DMS153 (cell line): ENCODE measurements at places on chromosomes 3 and 15.

DNA sequence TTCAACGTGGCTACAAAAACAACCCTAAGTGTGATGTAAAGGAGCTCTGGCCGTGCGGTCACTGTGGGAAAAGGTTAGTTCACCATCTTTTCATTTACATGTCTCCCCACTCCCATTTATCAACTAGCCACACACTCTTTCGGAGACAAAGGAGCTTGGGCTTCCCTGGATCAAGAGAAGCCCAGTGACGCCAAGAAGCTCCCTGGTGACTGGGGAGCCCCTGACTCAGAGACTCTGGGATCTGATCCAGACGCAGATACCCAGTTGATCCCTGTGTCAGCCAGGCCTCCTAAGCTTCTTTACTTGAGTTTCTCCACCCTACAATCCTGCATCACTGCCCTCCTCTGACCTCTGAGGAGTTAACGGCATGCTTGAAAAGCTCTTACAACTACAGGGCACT, 43.9 kb downstream of the HEG1 start:
- no peak for DNase-seq

GRCh38 chr3:8556473-8556869, 54.8 kb downstream of the LMCD1 start:
- no peak for DNase-seq

DNA sequence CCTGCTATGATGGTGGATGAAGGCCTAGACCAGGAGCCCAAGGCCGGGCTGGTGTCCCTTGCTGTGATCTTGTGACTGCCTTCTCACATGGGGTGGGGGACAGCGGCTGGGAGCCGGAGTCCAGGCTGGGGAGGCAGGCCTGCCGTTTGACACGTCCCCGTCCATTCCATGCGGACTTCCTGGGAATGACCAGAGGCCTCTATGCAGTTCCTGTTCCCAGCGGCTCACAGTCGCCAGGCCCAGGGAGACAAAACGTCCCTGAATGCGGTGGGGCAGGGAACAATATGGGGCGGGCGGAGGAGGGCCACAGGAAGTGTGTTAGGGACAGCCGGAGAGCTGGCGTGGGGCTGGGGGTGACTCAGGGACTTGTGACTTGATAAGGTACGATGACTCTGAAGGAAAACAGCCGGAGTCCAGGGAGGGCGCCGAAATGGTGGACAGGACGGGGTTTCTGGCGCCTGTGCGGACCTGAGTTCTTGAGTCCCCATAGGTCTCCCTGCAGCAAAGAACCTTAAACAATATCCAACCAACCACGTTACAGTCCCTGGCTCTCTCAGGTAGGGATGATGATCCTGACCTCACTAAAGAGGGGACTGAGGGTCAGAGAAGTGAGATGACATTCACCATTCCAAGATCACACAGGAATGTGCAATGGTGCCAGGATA, 40.5 kb upstream of the SMAD6 start:
- DNase-seq, result no peak

DNA sequence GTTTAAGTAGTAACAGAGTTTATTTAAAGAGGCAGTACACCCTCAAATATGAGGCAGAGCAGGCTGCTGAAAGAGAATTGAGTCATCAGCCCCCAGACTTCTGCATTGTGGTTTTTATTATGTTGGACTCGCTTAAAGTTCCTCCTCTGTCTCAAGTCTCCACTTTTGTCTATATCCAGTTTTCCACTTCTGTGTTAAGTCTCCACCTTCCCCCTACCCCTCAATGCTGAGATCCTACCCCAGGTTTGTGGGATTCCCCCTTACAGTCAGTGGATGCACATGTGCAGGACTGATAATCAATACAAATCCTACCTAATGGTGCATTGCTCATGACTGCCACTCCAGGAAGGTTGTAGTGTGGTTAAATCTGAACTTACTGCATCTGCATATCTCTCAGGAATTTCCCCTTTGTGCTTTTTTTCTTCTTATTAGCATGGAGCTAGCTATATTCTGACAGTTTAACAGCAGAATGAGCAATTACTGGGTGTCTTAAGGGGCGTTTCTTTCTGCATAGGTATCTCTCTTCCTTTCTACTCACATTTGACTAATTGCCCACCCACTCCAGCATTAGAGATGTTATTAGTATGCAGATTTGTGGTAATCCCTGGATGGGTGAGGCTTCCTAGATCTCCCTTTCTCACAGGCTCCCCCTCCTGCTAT, 11.9 kb upstream of the CD200R1L start:
- DNase-seq, result no peak

GRCh38 chr3:28916713-28917499, 364.0 kb upstream of the RBMS3 start:
- no peak for DNase-seq

DNA sequence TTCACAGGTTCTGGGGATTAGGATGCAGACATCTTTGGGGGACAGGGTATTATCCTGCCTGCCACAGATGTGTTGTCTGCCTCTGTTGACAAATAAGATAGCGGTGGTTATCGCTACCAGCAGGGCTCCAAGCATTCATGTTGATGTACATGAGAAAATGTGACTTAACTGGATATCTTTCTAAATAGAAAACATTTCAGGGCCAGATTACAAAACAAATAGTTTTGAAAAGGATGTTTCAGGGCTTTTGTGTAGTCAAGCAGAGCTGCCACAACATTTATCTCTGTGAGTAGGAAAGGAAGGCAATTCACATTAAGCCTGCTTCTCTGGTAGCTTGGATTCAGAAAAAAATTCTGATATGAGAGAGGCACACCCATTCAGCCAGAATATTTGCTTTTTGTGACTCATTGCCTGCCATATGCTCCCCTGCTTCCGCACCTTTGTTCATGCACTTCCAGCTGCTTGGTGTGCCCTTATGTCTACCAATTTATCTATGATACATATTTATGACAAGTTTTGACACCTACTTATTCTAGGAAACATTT, 22.8 kb downstream of the PLS1 start:
- peak; percentile 92 for DNase-seq

DNA sequence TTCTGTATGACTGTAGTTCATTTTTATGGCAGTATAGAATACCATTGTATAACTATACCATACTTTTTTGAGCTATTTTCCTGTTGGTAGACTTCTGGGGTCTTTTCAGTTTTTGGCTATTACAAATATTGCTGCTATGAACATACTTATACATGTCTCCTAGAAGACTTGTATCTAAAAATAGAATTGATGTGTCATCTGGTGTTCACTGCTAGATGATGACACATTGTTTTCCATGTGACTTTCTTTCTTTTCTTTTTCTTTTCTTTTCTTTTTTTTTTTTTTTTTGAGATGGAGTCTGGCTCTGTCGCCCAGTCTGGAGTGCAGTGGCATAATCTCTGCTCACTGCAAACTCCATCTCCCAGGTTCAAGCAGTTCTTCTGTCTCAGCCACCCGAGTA, 69.8 kb downstream of the SH3GL3 start:
- DNase-seq, result no peak

DNA sequence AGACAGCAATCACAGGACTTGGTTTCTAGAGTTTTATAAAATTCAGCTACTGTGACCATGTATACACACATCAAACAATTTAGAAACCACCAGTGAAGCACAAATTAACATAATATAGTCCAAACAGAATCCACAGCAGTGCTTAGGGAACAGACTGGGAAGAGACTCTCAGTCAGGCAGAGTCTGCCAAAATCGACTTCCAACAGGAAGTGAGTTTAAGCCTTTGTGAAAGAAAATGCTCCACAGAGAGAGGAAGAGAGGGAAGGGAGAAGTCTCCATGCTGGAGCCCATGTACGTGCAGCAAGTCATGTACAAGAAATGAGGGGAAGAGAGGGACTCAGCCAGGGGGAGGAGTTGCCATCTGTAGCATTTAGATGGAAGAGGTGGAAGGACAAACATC, 172.6 kb downstream of the IL5RA start:
- DNase-seq, result no peak

- DNase-seq, result no peak
Observed at GRCh38 chr15:42270551-42270950, 2.5 kb upstream of the GANC start.

DNA sequence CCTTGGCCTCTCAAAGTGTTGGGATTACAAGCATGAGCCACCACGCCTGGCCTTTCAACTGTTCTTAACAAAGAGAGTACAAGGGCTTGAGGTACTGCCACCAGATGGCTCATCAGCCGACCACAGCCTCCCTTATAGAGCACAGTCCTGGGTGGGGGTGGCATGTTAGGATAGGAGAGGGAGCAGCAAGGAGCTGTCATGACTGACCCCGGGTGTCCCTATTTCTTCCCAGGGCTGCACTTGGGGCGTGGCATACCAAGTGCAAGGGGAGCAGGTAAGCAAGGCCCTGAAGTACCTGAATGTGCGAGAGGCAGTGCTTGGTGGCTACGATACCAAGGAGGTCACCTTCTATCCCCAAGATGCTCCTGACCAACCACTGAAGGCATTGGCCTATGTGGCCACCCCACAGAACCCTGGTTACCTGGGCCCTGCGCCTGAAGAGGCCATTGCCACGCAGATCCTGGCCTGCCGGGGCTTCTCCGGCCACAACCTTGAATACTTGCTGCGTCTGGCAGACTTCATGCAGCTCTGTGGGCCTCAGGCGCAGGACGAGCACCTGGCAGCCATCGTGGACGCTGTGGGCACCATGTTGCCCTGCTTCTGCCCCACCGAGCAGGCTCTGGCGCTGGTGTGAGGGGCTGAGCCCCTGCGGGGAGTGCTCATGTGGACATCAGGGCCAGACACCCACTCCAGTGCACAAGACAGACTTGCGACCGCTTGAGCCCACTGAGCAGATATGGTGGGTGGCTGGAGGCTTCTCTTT, 2.1 kb downstream of the CHAC1 start:
- DNase-seq, result no peak

DNA sequence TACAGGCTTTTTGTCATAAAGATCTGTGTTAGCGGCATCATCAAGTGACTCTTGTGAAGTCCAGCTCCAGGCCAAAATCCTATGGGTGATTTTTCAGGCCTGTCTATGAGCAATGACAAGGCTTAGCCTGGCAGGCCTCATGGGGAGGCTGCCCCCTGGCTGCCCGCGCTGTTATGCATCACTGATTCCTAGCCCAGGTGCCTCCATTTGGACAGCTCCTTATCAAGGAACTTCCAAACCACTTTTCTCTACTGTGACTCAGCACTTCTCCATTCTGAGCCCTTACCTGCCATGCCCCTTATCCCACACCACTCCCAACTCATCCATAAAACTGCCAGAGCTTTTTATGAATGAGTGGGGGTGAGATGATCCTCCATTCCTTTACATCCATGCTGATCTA, 91.5 kb upstream of the C3orf80 start:
- no peak for DNase-seq

- DNase-seq, result no peak
Observed at GRCh38 chr3:197149528-197149927, 119.9 kb upstream of the MELTF start.

DNA sequence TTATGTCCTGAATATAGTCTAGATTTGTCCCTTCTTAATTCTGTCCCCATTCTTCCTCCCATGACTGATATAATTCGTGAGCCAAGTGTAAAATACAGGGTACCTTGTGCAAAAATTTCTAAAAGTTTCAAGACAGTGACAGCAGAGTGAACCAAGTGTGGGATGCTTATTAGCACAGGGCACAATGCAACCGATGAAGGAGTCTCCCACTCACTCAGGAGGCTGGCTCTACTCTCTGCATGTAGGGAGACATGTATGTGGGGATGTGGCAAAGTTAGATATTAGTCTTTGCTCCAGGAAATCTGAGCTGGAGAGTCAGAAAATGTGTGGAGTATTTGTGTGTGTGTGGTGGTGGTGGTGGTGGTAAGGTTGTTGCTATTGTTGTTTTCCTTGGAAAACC, 305.9 kb downstream of the CHL1 start:
- DNase-seq, result no peak

DNA sequence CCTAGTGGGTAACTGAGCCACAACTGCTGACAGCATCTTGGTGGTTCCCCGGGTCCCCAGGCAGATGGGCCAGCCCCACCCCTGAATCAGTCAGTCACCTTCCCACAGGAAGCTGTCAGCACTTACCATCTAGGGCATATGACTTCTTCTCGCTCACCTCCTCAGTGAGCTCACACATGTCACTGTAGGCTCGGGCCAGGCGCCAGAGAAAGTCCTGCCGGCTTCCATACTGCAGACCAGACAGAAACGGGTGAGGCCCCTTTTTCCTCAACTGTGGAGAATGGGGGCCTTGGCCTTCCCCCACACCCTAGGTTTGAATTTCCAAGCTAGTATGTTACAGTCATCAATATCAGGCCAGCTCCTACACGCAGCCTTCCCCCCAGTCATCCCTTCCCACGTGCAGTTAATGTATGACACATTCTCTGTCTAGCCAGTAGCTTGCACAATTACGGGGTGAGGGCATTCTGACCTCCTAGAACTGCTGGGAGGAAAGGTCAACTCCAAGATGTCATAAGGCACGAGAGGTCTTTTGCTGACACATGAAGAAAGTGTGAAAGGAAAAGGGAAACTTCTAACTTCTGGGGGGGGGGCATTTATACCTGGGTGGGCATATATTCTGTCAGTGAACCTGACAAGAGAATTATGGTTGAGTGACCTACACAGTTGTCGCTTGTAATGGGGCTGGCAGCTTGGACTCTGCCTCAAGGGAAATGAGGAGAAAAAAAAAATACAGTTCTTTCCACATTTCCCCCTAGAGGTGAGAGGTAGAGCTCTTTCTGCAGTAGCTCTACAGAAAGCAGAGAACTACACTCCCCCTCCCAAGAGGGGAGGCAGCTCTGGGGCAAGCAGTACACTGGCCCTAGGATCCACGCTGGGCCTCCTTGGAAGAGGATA, 10.9 kb downstream of the RMDN3 start:
- no peak for DNase-seq

DNA sequence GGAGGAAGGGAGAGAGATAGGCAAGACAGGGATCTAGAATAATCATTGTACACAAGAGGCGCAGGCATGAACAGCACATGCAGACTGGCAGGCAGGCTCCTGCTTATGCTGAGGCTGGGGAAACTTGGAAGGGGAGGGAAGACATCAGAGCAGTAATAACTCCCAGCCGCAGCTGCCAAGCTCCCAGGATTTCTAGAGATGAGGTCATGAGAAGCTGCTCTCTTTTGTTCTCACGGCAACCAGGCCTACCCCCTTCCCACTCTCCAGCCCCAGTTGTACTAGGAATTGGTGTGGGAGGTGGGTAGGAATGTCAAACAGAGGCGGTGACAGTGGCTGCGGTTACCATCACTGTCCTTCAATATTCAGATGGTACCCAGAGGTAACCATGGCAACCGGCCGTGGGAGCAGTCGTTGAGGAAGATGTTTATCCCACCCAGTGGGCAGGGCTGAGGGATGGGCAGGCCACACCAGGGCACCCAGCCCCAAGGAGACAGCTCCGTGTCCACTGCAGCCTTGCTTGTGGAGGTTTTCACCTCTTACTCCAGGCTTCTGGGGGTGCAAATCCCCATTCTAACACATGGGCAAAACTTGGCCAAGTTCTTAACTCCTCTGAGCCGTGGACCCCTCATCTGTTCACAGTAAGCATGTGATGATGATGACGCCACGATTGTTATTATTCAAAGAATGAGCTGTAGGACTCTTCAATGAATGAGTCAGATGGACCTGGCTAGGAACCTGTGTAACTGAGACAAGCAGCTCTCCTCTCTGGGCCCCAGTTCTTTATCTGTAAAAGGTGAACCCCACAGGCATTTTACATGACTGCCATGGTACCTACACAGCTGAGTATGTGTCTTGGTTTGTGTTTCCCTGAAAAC, 360.8 kb upstream of the PROK2 start:
- no peak for DNase-seq
